ENCODE measurements at places on chromosomes 3 and 15.

DNA sequence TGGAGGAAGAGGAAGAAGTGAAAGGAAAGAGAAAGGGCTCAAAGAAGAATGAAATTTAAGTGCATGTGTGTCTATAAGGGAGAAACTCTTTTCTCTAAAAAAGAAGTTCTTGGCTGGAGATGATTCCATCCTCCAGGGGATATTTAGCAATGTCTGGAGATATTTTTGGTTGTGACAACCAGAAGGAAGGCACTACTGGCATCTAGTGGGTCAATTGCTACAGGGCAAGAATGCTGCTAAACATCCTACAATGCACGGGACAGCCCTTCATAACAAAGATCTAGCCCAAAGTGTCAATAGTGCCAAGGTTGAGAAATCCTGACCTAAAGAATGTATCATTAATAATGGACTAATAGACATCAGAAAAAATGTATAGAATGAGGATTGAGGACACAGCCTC is 57.4 kb upstream of the ST3GAL6 start:
- no peak for DNase-seq

GRCh38 chr3:3189961-3190360 is 10.5 kb upstream of the CRBN start:
- DNase-seq: no peak

DNA sequence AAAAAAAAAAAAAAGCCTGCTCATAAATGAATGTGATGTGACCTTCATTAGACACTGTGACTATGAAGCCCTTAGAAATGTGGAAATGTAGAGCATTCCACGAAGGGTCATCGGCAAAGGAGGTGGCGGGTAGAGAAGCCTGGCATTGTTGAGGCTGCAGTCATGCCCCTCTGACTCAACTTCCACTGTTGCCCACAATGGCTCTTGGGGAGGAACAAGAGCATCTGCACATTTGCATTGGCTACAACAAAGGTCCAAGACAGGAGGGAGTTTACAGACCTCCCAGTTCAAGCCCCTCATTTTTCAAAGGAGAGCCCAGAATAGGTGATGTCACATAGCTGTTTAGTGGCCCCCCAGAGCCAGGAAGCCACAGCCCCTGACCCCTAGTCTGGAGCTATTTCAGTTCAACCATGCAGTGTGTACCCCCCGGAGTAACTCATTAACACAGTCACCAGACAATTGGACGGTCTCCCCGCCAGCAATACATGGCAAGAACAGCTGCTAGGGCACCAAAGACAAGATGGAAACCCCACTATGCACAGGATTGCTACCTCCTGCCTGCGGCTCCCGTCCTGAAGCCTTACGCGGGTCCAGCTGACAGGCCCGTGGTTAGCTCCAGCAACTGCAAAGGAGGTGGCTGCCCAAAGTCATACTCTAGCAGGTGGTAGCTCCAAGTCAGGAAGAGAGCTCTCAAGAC is 56.2 kb downstream of the SH3BP5 start:
- no peak for DNase-seq

- DNase-seq: no peak
These were observed 65.1 kb upstream of the FAM3D start for GRCh38 chr3:58731673-58732072.

DNA sequence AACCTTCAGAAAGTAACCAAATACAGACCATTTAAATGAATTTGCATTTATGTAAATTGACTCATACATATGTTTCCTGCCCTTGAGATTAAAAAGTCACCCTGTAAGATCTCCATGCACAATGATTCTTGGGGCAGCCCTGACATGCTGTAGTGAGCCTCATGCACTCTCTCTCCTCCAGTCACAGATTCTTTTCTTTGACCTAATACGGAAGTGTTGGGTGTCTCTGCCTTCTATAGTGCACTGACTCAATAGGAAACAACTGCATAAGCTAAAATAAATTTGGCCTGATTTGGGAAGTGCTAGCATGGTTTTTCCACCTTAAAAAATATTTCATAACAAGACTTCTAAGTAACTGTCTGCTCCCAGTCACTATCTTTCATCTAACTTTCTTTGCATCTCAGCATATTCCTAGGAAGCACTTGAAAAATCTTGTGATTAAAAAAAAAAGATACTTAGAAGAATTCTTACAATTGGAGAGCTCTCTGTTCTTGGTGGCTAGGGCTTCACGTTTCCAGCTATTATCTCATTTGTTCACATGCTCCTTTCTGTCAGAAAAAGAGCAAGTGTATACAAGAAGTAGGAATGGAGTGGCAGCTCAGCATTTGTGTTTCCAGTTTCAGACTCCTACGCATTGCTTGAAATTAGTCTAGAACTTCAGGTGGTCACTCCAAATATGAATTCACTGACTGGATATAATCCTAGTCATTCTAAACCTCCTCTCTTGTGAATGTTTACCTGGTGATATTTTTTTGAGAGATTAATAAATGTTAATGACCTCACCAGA is 207.9 kb upstream of the COL8A1 start:
- DNase-seq: no peak

DNA sequence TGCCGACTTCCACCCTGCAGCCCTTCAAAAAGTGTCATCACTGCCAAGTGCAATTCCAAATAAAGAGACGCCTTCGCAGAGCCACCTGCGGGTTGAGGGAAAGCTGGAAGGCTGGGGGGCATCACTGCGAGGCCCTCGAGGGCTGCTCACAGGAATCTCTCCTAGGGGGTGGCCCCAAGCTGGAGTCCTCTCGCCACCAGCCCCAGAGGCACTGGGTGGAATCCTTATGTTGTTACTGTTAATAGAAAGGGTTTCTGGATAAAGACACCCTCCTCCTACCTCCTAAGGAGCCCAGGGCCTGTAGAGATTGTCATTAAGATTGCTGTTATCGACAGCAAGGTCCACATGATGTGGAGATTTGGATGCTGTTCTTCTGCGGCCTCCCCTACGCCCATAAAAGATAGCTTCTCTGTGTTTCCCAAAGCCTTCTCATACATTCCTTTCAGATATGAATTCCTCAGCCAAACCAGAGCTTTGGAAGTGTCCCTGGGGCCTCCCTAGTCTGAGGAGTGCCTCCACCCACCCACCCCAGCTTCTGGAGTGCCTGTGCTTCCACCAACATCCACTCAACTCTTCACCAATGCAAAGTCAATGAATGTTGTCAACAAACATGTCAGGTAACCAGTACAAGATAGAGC is 512.7 kb downstream of the SHQ1 start:
- no peak for DNase-seq

DNA sequence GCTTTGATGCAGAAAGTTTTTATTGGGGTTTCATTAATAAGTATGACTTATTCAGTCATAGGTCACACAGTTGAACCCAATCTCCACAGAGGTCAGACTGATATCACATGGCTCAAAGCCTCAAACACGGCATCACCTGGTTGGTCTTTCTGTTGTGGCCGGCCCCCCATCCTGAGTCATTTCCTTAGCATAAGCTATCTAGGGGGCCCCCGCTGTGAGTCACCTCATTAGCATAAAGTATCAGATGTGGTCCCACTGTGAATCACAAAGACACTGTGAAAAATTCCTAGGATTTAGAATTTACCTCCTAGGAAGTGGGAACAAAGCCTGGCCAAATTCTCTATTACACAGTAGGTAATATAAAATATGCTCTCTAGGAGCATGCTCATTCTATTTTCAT is 502.2 kb downstream of the PYDC2 start:
- no peak for DNase-seq

GRCh38 chr15:56821721-56822425 is 88.6 kb upstream of the ZNF280D start:
- DNase-seq: no peak

- no peak for DNase-seq
These were observed 548 bp upstream of the PSMD6 start for GRCh38 chr3:64023861-64024223.

Data from DMS79 (cell line).